ENCODE measurements at places on chromosomes 1 and 21. TPM values are rescaled to one million over a fixed set of nuclear protein-coding genes. Genes with fewer than 3 reads are reported as not detected.

The ZNF593OS gene
- total RNA-seq, result not detected

DNA sequence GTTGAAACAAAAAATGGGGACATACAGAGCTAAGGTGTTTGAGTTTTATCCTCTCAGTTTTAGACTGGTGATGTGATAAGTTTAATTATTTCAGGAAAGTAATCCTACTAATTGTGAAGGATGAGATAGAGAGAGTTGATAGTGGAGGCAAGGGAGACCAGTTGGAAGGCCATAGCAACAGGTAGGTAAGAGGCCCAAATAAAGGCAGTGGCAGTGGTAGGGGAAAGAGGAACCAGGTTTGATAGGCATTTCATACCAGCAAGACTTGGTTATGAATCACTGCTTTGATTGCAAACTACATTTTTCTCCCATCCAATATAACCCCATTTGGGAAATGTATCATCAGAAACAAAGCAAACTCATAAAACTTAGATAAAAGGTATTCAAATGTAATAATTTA, 63.1 kb upstream of the SH3GLB1 start:
- H3K4me3 ChIP-seq, result no peak overlapping the region
- DNase-seq, result no peak
- H3K36me3 ChIP-seq, result no peaks in the 10 kb centered on the region
- H3K4me1 ChIP-seq, result no peaks in the 10 kb centered on the region
- no peak overlapping the region for H3K27ac ChIP-seq
- H3K27me3 ChIP-seq, result no peaks in the 10 kb centered on the region

- no peak overlapping the region for H3K4me3 ChIP-seq
- peaks cover 67% of the 10 kb centered on the region for H3K36me3 ChIP-seq
- no peaks in the 10 kb centered on the region for H3K27me3 ChIP-seq
- no peaks in the 10 kb centered on the region for H3K4me1 ChIP-seq
Observed at GRCh38 chr1:246860401-246860800, 71.3 kb downstream of the AHCTF1 start.

GRCh38 chr1:89815611-89816010, 5.2 kb upstream of the LRRC8D start:
- H3K4me1 ChIP-seq, result peaks cover 7% of the 10 kb centered on the region
- no peaks in the 10 kb centered on the region for H3K27me3 ChIP-seq
- no peaks in the 10 kb centered on the region for H3K36me3 ChIP-seq
- DNase-seq, result no peak
- no peak overlapping the region for H3K4me3 ChIP-seq

The NR1I3 gene
- total RNA-seq, result not detected

The LAD1 gene
- total RNA-seq, result not detected

GRCh38 chr1:236303675-236304074, 21.9 kb upstream of the ERO1B start:
- H3K36me3 ChIP-seq, result no peaks in the 10 kb centered on the region
- no peak for DNase-seq
- H3K4me1 ChIP-seq, result no peaks in the 10 kb centered on the region
- no peaks in the 10 kb centered on the region for H3K27me3 ChIP-seq
- H3K27ac ChIP-seq, result no peak overlapping the region

- H3K4me3 ChIP-seq, result no peak overlapping the region
- H3K27me3 ChIP-seq, result no peaks in the 10 kb centered on the region
- no peaks in the 10 kb centered on the region for H3K36me3 ChIP-seq
Observed at GRCh38 chr1:4003846-4004505, 103.9 kb upstream of the C1orf174 start.

DNA sequence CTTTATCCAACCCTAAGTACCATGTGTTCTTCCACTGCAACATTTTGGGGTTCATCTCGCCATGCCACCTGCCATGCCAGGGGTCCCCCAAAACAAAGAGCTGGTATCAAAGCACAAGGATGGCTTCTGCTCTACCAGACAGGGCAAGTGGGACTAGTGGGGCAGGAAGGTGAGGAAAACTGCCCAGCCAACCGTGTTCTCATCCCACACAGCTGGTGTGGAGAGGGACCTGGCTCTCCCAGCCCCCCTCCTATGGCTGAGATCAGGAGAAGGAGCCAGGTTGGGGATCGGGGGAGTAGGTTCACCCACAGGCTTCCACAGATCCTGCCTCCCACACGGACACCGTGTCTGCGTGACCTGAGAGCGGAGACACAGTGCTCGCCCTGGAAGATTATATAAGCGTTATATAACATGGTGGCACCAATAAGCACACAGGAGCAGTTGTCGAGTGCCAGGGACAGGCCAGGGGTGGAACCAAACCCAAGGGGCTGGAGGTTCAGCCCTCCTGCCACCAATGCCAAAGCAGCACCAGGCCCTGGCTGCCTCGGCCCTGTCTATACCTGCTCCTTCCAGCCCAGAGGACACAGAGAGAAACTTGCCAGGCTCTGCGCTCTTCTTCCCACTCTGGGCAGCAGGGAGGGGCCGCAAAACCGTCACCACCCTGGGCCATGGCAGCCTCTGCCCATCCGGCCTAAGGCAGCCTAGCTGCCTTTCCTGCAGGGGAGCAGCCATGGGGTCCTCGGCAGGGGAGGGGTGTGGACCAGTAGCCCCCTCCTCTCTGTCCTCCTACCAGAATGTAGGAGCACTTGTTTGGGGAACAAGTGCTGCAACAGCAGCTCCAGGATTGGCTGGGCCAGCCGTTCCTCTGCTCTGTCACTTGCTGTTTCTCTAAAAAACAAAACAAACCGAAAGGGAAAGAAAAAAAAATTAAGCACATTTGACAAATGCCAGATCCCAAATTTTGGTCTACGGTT, 43.5 kb downstream of the CD34 start:
- peak overlapping the region; percentile 78 for H3K27ac ChIP-seq
- H3K4me1 ChIP-seq, result peaks cover 37% of the 10 kb centered on the region
- DNase-seq, result peak; percentile 32
- H3K36me3 ChIP-seq, result peaks cover 4% of the 10 kb centered on the region
- peak overlapping the region; percentile 86 for H3K4me3 ChIP-seq

DNA sequence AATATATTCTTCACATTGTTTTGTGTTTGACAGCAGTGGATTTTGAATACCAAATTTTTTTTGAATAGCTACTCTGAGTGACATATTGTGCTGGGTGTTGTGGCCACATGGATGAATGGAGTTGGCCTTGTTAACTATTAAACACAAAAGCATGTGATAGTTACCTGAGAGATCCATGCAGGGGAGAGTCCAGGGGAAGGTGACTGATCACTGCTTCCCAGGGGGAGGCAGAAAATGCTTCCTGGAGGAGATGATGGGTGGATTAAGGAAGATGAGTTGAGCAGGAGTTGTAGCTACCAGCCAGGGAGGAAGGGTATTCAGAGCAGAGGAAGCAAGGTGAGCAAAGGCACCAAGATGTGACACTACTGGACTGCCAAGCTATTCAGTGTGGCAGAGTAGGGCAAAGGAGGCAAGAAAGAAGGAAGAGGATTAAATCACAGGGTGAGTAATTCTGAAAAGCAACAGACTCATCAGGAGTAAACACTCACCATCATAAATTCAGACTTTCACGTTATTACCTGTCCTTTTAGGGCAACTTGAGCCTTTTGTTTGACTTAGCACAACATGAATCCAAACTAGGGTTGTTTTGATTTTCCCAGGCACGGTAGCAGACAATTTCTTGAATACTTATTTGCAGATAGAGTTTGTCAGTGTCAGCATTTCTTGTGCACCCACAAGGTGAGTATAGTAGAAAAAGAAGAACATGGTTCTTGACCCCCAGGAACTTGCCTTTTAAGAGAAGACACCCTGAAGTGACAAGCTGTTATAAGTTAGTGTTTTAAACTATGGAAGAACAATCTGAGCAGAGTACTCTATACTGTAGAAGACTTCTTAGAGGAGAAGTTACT, 4.2 kb downstream of the CD46 start:
- no peak overlapping the region for H3K27ac ChIP-seq
- peaks cover 38% of the 10 kb centered on the region for H3K36me3 ChIP-seq
- peaks cover 20% of the 10 kb centered on the region for H3K4me1 ChIP-seq
- no peak overlapping the region for H3K4me3 ChIP-seq
- H3K27me3 ChIP-seq, result no peaks in the 10 kb centered on the region
- DNase-seq, result no peak

GRCh38 chr21:39386194-39386593, 37.3 kb upstream of the HMGN1 start:
- DNase-seq, result no peak
- H3K27me3 ChIP-seq, result no peaks in the 10 kb centered on the region
- peak overlapping the region; percentile 53 for H3K27ac ChIP-seq
- H3K4me1 ChIP-seq, result peaks cover 18% of the 10 kb centered on the region
- no peaks in the 10 kb centered on the region for H3K36me3 ChIP-seq
- H3K4me3 ChIP-seq, result peak overlapping the region; percentile 24

The SLFNL1 gene
- 0.19 TPM for total RNA-seq

DNA sequence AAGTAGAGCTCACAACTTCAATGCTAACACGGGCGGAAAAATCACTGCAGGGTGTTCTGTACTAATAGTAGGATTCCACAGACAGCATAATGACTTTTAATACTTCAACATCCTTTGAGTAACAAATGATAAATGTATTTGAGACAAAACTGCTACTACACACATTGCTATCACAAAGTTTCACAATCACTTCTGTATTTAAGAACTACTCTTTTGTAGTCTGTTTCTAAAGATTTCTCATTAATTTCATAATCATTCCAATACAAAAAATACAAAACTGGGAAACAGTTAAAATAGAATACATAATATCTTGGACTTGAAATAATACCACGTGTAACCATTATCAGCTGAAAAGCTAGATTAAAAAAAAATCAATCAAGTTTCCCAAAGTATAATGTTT, 2.7 kb downstream of the HMGN1 start:
- peaks cover 31% of the 10 kb centered on the region for H3K36me3 ChIP-seq
- H3K4me1 ChIP-seq, result peaks cover 20% of the 10 kb centered on the region
- no peak for DNase-seq
- H3K27ac ChIP-seq, result peak overlapping the region; percentile 78

The HES3 gene
- not detected for total RNA-seq

- H3K4me3 ChIP-seq, result no peak overlapping the region
- H3K4me1 ChIP-seq, result no peaks in the 10 kb centered on the region
- H3K36me3 ChIP-seq, result no peaks in the 10 kb centered on the region
- H3K27ac ChIP-seq, result no peak overlapping the region
Observed at GRCh38 chr1:29820401-29820800, 584.1 kb downstream of the PTPRU start.

- no peak overlapping the region for H3K4me3 ChIP-seq
- no peaks in the 10 kb centered on the region for H3K36me3 ChIP-seq
- DNase-seq, result no peak
- H3K4me1 ChIP-seq, result no peaks in the 10 kb centered on the region
Observed at GRCh38 chr1:216034506-216034905, 388.7 kb downstream of the USH2A start.

The UMODL1 gene
- not detected for total RNA-seq

The KANK4 gene
- total RNA-seq, result not detected

- no peaks in the 10 kb centered on the region for H3K36me3 ChIP-seq
Observed at GRCh38 chr1:172467446-172467845, 23.6 kb upstream of the PIGC start.

The KLHDC8A gene
- not detected for total RNA-seq

DNA sequence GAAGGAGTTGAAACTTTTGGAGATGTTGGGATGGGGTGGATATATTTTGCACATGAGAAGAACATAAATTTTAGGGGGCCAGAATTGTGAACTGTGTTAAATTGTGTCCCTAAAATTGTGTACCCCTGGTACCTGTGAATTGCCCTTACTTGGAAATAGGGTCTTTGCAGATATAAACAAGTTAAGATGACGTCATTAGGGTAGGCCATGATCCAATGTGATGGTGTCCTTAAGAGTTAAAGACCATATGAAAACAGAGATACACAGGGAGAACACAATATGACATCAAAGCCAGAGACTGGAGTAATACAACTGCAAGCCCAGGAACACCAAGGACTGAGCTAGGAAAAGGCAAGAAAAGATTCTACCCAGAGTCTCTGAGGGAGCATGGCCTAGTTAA, 24.0 kb downstream of the SCMH1 start:
- peaks cover 4% of the 10 kb centered on the region for H3K36me3 ChIP-seq
- H3K4me1 ChIP-seq, result no peaks in the 10 kb centered on the region
- H3K27me3 ChIP-seq, result no peaks in the 10 kb centered on the region

- no peak overlapping the region for H3K4me3 ChIP-seq
- H3K4me1 ChIP-seq, result peaks cover 2% of the 10 kb centered on the region
- H3K27me3 ChIP-seq, result no peaks in the 10 kb centered on the region
- no peaks in the 10 kb centered on the region for H3K36me3 ChIP-seq
Observed at GRCh38 chr1:101227837-101228236, 9.0 kb upstream of the S1PR1 start.

The PLEKHN1 gene
- total RNA-seq, result 0.65 TPM

GRCh38 chr1:20308569-20308968, 17.9 kb downstream of the VWA5B1 start:
- H3K4me1 ChIP-seq, result no peaks in the 10 kb centered on the region
- H3K4me3 ChIP-seq, result no peak overlapping the region
- H3K27me3 ChIP-seq, result no peaks in the 10 kb centered on the region

- no peak overlapping the region for H3K4me3 ChIP-seq
- no peak overlapping the region for H3K27ac ChIP-seq
- DNase-seq, result no peak
- H3K27me3 ChIP-seq, result no peaks in the 10 kb centered on the region
Observed at GRCh38 chr1:234989019-234989418, 139.6 kb downstream of the TOMM20 start.

- H3K4me1 ChIP-seq, result no peaks in the 10 kb centered on the region
- H3K27ac ChIP-seq, result no peak overlapping the region
- H3K4me3 ChIP-seq, result no peak overlapping the region
Observed at GRCh38 chr1:242196101-242196500, 197.2 kb upstream of the MAP1LC3C start.

- DNase-seq, result no peak
- H3K27me3 ChIP-seq, result no peaks in the 10 kb centered on the region
- H3K4me1 ChIP-seq, result no peaks in the 10 kb centered on the region
- peaks cover 9% of the 10 kb centered on the region for H3K36me3 ChIP-seq
- no peak overlapping the region for H3K4me3 ChIP-seq
Observed at GRCh38 chr1:52556641-52557360, 3.9 kb upstream of the TUT4 start.

DNA sequence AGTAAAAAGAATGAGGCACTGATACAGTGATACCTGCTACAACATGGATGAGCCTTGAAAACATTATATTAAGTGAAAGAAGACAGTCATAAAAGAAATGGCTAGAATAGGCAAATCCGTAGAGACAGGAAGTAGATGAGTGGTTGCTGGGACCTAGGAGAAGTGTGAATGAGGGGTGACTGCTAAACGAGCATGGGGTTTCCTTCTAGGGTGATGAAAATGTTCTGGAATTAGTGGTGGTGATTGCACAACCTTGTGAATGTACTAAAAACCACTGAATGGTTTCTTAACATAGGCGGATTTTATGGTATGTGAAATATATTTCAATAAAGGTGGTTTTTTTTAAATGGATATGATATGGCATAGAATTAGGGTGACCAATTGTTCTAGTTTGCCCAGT, 12.6 kb upstream of the SERINC2 start:
- no peaks in the 10 kb centered on the region for H3K36me3 ChIP-seq
- no peaks in the 10 kb centered on the region for H3K27me3 ChIP-seq

GRCh38 chr21:25506887-25507286, 100.4 kb downstream of the MRPL39 start:
- H3K36me3 ChIP-seq, result no peaks in the 10 kb centered on the region
- H3K27me3 ChIP-seq, result no peaks in the 10 kb centered on the region
- H3K27ac ChIP-seq, result no peak overlapping the region
- no peaks in the 10 kb centered on the region for H3K4me1 ChIP-seq

- H3K27me3 ChIP-seq, result no peaks in the 10 kb centered on the region
- H3K4me1 ChIP-seq, result no peaks in the 10 kb centered on the region
- H3K36me3 ChIP-seq, result no peaks in the 10 kb centered on the region
- DNase-seq, result no peak
Observed at GRCh38 chr1:175471039-175471800, 272.2 kb downstream of the TNR start.

GRCh38 chr1:55203064-55203463, 12.1 kb downstream of the USP24 start:
- no peak for DNase-seq
- H3K27me3 ChIP-seq, result no peaks in the 10 kb centered on the region
- H3K36me3 ChIP-seq, result no peaks in the 10 kb centered on the region
- peaks cover 36% of the 10 kb centered on the region for H3K4me1 ChIP-seq

The S100A12 gene
- total RNA-seq, result not detected

The KRTAP10-1 gene
- not detected for total RNA-seq

Measured in naive thymus-derived CD4-positive, alpha-beta T cell (primary cell).